Fibroblast of the conjunctiva (primary cell): ENCODE measurements at places on chromosomes 12 and 14.

DNA sequence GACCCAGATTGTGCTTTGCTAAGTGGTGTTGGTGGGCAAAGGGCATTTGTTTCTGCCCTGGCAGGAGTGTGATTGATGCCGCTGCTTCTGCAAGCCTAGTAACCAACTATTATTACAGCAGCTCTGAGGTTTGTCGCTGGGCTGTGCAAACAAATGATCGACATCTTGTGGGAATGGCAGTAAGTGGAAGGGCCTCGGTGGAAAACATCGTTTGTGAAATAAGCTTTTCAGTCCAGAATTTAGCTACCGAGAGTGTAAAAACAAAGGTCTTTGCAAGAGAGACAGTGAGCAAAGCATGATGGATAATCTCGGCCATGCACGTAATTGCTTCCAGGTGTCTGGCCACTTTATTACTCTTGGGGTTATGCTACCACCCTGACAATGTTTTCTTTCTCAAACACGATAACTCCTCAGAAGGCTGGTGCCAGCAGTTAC is 397.7 kb upstream of the PRICKLE1 start:
- no peak for DNase-seq

DNA sequence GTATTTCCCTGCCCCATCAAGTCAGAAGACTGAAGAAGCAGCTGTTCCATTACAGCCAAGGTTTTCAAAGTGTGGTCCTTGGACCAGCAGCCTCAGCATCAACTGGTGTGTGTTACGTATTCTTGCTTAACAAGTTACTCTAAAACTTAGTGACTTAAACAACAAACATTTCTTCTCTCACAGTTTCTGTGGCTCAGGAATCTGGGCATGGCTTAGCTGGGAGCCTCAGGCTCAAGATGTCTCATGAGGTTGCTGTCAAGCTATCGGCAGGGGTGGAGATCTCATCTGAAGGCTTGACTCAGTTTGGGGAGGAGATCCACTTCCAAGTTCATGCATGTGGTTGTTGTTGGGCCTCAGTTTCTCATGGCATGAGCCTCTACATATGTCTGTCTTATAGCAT is 174.5 kb downstream of the KTN1 start:
- no peak for DNase-seq

GRCh38 chr14:101624536-101624935 is 63.2 kb downstream of the DIO3 start:
- no peak for DNase-seq

- no peak for DNase-seq
Measured at GRCh38 chr14:91835920-91836843, 31.2 kb downstream of the TC2N start.

- DNase-seq: no peak
Measured at GRCh38 chr12:57134949-57135348, 6.7 kb downstream of the LRP1 start.
